ENCODE measurements at places on chromosomes 3 and 15. TPM values are rescaled to one million over a fixed set of nuclear protein-coding genes. Genes with fewer than 3 reads are reported as not detected.

DNA sequence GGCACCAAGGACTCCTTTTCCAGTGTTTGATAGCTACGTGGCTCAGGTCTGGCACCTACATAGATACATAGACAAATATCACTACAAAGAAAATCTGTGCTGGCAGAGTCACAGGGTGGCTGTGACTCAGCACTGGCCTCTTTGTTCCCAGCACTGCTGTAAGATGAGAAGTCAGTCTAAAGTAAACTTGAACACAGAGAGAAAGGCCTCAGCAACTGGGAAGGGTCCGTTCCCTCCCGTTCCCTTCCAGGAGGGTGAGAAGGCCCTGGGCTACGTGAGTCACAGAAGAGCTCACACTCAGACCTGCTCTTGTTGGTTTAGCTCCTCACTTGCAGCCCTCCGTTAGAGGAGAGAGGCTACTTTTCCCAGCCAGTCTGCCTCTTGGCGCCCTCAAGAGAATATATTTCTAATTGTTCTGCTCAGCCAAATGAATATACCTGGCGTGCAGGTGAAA, 23.1 kb downstream of the ANXA2 start:
- peak overlapping the region; percentile 20 for H3K4me3 ChIP-seq
- H3K36me3 ChIP-seq = peaks cover 52% of the 10 kb centered on the region
- H3K27ac ChIP-seq = peak overlapping the region; percentile 99
- H3K4me1 ChIP-seq = peaks cover 97% of the 10 kb centered on the region

DNA sequence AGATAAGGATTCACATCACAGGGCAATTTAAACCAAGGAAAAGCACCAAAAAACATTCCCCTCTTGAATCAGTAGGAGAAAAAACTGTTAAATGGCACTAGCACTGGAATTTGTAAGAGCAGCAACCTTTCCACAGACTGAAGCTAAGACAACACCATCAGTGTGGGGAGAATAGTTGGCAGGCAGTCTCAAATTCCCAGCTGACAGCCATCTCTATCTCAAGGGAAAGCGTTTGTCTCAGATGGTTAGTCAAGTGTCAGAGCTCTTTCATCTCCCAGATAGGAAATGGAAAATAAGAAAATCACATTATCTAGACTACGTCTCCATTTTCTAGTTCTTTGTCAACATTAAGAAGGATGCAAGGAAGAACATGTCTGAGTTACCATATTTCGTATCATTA, 228.7 kb downstream of the WDR72 start:
- H3K4me1 ChIP-seq = no peaks in the 10 kb centered on the region
- H3K27me3 ChIP-seq = peaks cover 12% of the 10 kb centered on the region
- DNase-seq = no peak

- H3K4me3 ChIP-seq = no peak overlapping the region
- H3K27me3 ChIP-seq = no peaks in the 10 kb centered on the region
- H3K4me1 ChIP-seq = peaks cover 70% of the 10 kb centered on the region
- peak overlapping the region; percentile 50 for H3K27ac ChIP-seq
- no peak for DNase-seq
Observed at GRCh38 chr15:39357480-39358268, 223.2 kb upstream of the THBS1 start.

- H3K27ac ChIP-seq = peak overlapping the region; percentile 33
- peaks cover 38% of the 10 kb centered on the region for H3K4me1 ChIP-seq
- H3K36me3 ChIP-seq = peaks cover 5% of the 10 kb centered on the region
- no peaks in the 10 kb centered on the region for H3K27me3 ChIP-seq
Observed at GRCh38 chr3:136838641-136839555, 20.0 kb downstream of the SLC35G2 start.

The EPHB3 gene
- total RNA-seq = 7.2 TPM
